ENCODE measurements at places on chromosomes 7 and 10. TPM values are rescaled to one million over a fixed set of nuclear protein-coding genes. Genes with fewer than 3 reads are reported as not detected.

The GPR15LG gene
- not detected for total RNA-seq

DNA sequence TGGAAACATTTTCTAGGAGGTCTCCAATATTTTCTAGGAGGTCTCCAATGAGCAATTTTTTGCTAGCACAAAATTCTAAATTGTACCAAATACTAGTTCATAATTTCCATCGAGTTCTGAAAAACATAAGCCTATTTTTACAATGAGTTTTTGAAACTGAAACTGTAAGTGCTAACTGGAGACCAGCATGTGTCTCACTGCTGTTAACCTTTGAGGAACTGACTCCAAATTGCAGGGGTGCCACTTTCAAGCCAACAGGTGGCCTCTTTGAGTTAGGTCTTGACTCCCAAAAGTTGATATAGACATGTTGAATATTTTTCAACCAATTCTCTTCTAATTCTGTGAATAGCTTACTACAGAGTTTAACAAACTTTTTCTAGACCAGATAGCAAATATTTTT, 58.8 kb downstream of the CAV1 start:
- no peak for DNase-seq

The ABCC2 gene
- total RNA-seq, result 2.3 TPM

The IRF5 gene
- total RNA-seq, result 1.4 TPM

The NPFFR1 gene
- not detected for total RNA-seq

- no peak for DNase-seq
These were observed 568.1 kb upstream of the LRRN3 start for GRCh38 chr7:110522761-110523200.

- DNase-seq, result no peak
These were observed 145.5 kb upstream of the AGR3 start for GRCh38 chr7:17027143-17027788.

- DNase-seq, result no peak
These were observed 42.1 kb downstream of the SCIN start for GRCh38 chr7:12612622-12613021.

The PRF1 gene
- 1.8 TPM for total RNA-seq

- no peak for DNase-seq
These were observed 29.0 kb upstream of the OGDHL start for GRCh38 chr10:49791100-49791499.

- no peak for DNase-seq
These were observed 427.1 kb downstream of the TFEC start for GRCh38 chr7:115603416-115603815.

The ICA1 gene
- total RNA-seq, result 1.8 TPM

All from psoas muscle (tissue), 8 donors.